Cardiac septum (tissue), 1 donor: ENCODE measurements at places on chromosomes 7 and 10. TPM values are rescaled to one million over a fixed set of nuclear protein-coding genes. Genes with fewer than 3 reads are reported as not detected.

ATOH7 gene
- total RNA-seq, result not detected

APBB1IP gene
- 2.5 TPM for total RNA-seq

POLD2 gene
- total RNA-seq, result 88.1 TPM

DYDC2 gene
- not detected for total RNA-seq

SEM1 gene
- 55.3 TPM for total RNA-seq

TAS2R5 gene
- total RNA-seq, result 0.40 TPM

HYAL4 gene
- 0.32 TPM for total RNA-seq

GIMAP6 gene
- total RNA-seq, result 16.6 TPM

UCN3 gene
- total RNA-seq, result not detected

CYTH3 gene
- 24.9 TPM for total RNA-seq

DDX50 gene
- total RNA-seq, result 26.7 TPM

LAMB1 gene
- total RNA-seq, result 55.1 TPM

BPGM gene
- 13.2 TPM for total RNA-seq

ZNF679 gene
- not detected for total RNA-seq

RNLS gene
- 10.4 TPM for total RNA-seq

BCAP29 gene
- total RNA-seq, result 109 TPM

RADIL gene
- total RNA-seq, result 2.5 TPM

CFAP46 gene
- 0.94 TPM for total RNA-seq

TAS2R41 gene
- total RNA-seq, result not detected

ZSCAN25 gene
- total RNA-seq, result 10.4 TPM

CYP3A5 gene
- total RNA-seq, result 0.13 TPM

CNNM1 gene
- total RNA-seq, result 0.22 TPM
